ENCODE measurements at places on chromosomes 5 and 9.

DNA sequence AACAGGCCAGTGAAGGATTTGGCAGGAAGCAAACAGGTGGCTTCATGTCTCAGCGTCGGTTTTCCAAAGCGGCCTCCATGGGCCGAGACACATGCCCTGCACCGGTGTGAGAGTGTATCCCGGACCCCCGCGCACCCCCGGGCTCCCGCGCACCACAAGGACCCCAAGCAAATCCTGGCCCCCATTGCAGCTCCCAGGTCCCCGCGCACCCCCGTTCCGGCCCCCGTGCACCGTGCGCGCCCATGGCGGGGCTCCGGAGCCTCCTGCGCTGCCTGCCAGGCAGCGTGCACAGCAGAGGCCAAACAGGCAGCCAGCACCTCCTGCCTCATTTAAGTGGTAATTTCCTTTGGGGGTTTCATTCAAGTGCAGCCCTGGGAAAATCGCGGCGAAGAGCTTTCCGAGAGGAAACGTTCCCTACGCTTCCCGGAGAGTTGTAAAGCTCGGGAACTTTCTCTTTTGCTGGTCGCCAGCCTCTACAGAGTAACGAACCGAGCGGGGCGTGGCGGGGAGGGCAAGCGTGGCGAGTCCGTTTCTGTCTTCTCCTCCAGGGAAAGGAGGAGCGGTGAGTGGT is 145.5 kb upstream of the SLC24A2 start:
- DNase-seq = no peak

DNA sequence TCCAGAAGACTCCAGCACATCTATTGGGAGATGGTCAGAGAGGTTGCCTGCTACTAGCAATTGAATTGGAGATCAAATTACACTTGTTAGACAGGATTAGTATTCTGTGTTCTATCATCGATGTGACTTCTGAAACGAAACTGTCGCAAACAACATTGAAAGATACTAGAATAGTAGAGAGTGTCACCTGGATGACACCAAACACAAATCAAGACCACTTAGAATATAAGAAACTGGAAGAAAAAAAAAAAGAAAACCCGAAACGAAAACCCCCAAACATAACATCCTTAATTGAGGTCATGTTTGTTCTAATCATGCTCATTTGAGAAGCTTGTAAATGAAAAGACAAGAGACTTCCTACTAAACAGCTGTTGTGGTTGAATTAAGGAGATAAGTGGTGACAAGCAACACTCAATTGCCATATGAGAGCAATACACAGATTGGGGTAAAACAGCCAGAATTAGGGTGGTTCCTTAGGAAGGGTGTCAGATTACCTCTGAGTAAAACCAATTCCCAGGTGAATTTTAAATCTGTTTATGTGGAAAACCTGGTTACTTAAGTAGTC is 97.6 kb downstream of the BASP1 start:
- no peak for DNase-seq

- no peak for DNase-seq
Observed at GRCh38 chr5:149951138-149951749, 6.7 kb upstream of the PDE6A start.

DNA sequence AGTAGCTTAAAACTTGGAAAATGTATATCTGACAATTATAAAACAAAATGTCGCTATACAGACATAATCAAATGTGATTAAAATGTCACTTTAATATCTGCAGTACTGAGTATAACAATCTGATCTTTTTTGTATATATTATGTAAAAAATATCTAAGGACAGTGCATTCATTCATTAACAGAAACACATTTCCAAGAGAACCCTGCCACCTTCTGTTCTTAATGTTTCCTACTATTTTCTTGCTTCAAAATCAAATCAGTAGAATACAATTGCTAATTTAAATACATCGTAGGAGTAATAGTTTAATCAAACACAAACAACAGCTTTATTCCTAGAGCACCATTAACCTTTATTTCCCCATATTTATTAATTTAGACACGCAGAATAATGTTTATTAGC is 142.6 kb upstream of the ST8SIA4 start:
- peak; percentile 14 for DNase-seq

DNA sequence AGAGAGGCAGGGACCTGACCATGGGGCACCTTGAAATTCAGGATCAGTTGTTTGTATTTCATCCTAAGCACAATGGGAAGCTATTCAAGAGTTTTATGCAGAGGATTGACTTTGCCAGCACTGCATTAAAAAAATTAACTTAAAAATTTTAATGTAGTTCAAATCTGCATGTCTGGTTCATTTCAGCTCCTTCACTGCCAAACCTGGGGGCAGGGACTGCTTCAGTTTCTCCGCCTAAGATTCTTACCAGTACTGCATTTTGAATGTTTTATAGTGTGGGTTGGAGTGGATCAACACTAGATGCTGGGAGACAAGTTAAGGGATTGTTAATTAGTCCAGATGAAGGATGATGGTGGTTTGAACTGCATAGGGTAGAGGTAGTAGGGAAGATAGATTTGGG is 15.7 kb upstream of the MSMP start:
- no peak for DNase-seq

DNA sequence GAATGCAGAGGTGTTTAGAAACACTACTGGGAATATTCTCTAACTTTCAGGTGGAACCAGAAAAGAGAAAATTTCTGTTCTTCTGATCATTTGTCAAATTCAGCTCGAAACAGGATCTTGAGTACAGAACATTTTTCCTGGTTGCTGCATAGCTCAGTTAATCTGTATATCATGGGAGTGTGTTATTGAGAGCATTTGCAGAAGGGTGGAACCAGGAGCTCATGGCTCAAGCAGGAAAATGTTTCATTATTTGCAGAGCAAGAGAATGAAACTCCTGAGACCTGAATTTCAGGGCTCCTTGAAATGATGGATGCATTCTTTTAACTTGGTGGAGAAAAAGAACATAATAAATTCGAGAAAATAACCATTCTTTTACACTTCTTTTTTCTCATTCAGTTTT is 97.9 kb downstream of the AOPEP start:
- DNase-seq = no peak

DNA sequence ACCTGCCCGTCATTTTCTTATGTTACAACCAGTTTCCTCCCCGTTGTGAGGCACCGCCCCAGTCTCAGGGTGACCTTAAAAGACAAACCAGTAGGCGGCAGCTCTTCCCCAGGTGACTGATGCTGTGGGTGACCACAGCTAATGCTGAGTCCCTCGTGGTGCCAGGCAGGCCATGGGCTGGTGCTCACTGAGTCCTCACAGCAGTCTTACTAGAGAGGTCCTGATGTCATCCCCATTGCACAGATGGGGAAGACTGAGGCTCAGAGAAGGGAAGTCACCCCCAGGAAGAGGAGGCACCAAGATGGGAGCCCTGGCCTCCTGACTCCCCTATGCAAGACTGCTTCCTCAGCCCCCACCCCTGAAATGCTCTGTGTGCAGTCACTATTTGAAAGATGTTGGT is 978 bp downstream of the CFAP157 start:
- no peak for DNase-seq

DNA sequence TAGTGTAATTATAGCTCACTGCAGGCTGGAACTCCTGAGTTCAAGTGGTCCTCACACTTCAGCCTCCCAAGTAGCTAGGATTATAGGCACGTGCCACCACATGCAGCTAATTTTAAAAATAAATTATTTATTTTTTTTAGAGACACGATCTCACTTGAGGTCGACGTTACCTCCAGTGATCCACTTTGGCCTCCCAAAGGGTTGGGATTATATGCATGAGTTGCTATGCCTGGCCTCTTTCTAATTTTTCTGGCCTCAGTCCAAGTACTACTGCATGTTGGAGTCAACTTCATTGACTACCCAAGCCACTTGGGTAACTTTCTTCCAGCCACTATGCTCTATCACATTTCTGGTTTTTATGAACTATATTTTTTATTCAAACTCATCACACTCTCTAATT is 148.3 kb downstream of the EFNA5 start:
- no peak for DNase-seq

DNA sequence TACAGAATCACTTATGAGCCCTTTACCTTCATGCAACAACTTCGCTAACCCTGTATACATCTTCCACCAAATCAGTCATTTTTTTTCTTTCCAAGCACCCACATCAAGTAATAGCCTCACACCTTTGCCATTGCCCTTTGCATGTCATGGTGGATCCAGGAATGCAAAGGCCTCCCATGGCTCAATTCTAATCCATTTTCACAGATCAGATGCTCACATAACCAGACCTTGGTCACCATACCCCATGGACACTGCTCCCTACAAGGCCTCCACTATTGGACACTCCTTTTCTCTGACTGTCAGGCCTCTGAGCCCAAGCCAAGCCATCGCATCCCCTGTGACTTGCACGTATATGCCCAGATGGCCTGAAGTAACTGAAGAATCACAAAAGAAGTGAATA is 179.5 kb downstream of the RASEF start:
- DNase-seq = no peak

GRCh38 chr9:16030528-16031185 is 477.8 kb downstream of the CCDC171 start:
- no peak for DNase-seq

GRCh38 chr5:72622170-72622760 is 115.1 kb upstream of the ZNF366 start:
- no peak for DNase-seq

GRCh38 chr5:141845371-141845851 is 32.8 kb downstream of the PCDH1 start:
- no peak for DNase-seq

GRCh38 chr5:148343046-148343407 is 7.7 kb downstream of the SPINK9 start:
- DNase-seq = no peak

GRCh38 chr5:107853031-107853430 is 182.3 kb upstream of the EFNA5 start:
- no peak for DNase-seq

DNA sequence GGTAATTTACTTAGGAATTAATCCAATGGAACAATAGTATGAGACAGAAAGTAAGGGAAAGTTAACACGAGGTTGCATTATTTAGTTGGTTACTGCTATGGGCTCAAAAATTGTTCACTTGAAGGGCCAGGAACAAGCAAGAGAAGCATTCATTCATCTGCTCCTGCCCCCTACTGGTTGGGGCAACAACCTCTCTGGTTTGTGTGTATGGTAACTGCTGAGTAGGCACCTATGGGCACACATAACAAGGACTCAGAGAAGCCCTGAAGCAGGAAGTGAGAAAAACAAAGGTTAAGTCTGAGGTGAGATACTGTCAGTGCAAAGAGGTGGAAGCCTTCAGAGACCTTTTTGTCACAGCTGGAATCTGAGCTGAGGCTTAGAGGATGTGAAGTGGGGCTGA is 34.4 kb upstream of the RANBP6 start:
- DNase-seq = no peak

DNA sequence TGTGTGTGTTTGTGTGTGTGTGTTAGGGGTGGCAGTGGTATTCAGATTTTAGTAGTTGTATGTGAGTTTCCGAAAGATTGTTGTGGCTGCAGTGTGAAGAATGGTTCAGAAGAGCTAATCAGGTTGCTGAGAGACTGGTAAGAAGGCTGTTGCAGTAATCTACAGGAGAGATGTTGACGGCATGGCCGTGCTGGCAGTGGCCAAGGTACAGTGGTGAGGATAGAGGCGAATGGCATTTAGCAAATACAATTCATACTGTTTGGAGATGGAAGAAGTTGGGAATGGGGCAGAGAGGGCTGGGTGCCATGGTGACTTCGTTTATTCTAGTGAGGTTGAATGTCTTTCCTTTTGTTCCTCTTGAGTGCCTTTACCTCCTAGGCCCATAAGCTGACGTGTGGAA is 77.5 kb upstream of the SPATA31D4 start:
- no peak for DNase-seq

DNA sequence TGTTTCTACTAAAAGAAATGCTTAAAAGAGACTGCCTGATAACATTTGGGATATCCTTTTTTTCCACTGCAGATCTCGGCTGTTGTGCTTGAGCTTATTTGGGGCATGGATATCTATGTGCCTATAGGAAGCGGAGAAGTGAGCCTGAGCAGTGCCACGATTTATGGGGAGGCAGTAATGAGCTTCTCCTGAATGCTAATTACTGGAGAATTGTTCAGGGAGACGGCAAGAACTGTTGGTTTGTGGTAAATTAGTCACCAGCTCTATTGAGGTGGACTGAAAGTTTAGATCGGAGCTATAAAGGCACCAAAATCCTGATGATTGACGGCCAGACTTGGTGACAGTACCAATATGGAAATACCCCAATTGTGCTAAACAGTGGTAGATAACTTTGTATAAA is 186.5 kb downstream of the ARHGEF28 start:
- no peak for DNase-seq

GRCh38 chr5:113043491-113043931 is 66.9 kb downstream of the DCP2 start:
- peak; percentile 12 for DNase-seq

- no peak for DNase-seq
Observed at GRCh38 chr9:13428766-13429165, 149.3 kb upstream of the MPDZ start.

GRCh38 chr9:99822806-99823591 is 1.3 kb downstream of the NR4A3 start:
- peak; percentile 34 for DNase-seq

DNA sequence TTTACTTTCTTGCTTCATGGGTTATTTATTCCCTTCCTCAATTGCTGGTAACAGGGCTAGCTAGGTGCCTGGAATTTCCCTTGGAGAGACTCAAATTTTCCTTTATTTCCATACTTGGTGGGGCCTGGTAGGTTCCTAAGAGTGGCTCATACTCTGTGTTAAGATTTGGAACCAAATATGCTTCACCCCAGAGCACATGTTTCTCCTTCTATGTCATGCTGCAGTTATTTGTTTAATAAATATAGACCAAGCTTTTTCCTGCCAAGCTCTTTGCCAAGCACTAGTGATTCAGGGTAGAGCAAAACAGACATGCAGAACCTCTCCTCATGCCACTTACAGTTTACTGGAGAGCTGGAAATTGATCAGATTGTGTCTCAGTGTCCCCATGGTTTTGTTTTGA is 290.3 kb upstream of the SGCD start:
- no peak for DNase-seq

DNA sequence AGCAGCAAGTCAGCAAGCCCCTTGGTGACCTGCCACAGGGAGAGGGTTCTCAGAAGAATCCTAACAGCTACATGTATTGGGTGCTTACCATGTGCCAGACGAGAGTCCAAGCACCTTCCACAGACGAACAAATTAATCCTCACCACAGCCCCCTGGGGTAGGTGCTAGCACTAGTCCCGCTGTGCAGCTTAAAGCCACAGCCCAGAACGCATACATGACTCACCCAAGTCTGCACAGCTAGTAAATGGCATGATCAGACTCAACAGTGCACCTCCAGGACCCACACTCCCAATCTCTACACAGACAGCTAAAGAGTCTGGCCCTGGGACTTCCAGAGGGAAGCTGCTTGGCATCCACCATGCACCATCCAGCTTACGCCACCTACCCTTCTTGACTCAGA is 111.5 kb downstream of the PAX5 start:
- DNase-seq = no peak

GRCh38 chr9:75431375-75431774 is 343.1 kb downstream of the OSTF1 start:
- DNase-seq = no peak

DNA sequence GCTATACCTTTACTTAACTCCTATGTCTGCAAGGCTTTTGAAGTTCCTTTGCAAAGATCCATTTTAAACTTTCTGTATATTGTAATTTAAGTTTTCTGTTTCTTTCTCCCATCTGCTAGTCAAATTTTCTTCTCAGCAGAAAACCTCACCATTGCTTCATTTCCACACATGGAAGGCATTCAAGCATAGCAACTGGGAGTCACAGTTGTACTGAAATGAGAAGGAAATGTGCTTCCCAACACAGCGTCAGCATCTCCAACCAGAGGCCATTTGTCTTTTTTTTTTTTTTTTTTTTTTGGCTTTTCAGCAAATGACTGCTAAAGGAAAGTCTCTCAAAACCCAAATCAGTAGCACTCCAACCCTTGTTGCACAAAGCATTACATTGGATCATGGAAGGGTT is 92.5 kb downstream of the RAB3C start:
- DNase-seq = no peak

- no peak for DNase-seq
Observed at GRCh38 chr5:99973779-99974178, 561.4 kb upstream of the FAM174A start.

All from pons (tissue), 1 donor.